ENCODE measurements at places on chromosomes 1 and 21. TPM values are rescaled to one million over a fixed set of nuclear protein-coding genes. Genes with fewer than 3 reads are reported as not detected.

TMPRSS2 gene
- total RNA-seq: not detected

COL11A1 gene
- total RNA-seq: not detected

RUNX3 gene
- 1.8 TPM for total RNA-seq

HTR6 gene
- not detected for total RNA-seq

SYT14 gene
- not detected for total RNA-seq

CHRM3 gene
- total RNA-seq: 0.85 TPM

CD1E gene
- 0.29 TPM for total RNA-seq

LRRC7 gene
- 0.91 TPM for total RNA-seq

RBM8A gene
- 74.3 TPM for total RNA-seq

- no peak for DNase-seq
Measured at GRCh38 chr1:95013950-95014574, 58.7 kb downstream of the ALG14 start.

DNA sequence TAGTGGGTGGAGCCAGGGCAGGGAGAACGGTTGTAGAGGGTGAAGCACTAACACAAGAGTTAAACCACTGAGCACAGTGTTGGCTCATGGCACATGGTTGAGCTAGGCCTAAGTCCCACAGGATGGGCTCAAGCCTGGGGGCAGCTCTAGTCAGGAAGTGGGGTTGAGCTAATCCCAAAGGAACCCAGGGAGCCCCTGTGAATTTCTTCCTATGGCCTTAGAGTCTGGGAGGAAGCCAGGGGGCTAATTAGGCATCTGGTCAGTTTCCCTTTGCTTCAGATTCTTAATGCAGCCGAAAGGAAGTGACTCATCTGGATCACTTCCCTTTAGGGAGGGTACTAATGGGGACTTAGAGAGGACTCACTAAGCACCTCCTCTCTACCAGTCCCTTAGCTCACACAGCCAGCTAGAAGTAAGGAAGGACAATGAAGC is 10.1 kb downstream of the CFAP45 start:
- peak; percentile 60 for DNase-seq

- DNase-seq: no peak
Measured at GRCh38 chr1:222732216-222733159, 4.5 kb upstream of the FAM177B start.

GRCh38 chr1:113982949-113983348 is 3.7 kb downstream of the OLFML3 start:
- DNase-seq: no peak

- peak; percentile 27 for DNase-seq
Measured at GRCh38 chr1:228006034-228006785, 588 bp upstream of the WNT3A start.

DNA sequence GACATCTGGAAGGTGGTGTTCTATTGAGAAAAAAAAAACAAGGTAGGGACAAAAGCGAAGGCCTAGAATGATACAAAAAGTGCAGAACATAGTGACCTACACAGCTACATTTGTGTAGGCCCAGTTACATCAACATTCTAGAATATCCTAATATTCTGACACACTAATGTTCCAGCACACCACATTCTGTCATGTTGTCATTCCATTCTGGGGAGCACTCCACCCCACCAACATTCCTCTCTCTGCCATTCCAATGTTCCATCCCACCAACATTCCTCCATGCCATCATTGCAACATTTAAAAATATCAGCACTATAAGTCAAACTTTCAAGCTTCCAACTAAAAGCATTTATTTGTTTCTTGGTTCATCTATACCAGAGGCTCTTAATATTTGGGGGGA is 28.5 kb downstream of the COA7 start:
- DNase-seq: no peak

- no peak for DNase-seq
Measured at GRCh38 chr1:15308621-15309027, 61.6 kb downstream of the FHAD1 start.

DNA sequence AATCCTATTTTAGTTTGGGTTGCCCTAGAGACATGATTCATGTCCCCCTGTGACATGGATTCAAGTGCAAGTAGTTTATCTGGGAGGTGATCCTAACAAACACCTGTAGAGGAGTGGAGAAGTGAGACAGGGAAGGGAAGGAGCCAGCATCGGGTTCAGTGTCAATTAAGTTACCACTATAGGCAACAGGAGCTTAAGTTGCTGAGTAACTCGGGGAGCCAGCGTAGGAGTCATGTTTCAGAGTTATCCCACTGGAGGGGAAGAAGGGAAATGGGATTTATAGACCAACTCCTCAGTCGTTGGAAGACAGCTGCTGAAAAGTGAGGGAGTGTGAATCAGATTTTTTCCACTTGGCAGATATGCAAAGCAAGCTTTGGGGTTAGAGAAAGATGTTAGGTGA is 54.9 kb downstream of the SLC30A7 start:
- no peak for DNase-seq

DNA sequence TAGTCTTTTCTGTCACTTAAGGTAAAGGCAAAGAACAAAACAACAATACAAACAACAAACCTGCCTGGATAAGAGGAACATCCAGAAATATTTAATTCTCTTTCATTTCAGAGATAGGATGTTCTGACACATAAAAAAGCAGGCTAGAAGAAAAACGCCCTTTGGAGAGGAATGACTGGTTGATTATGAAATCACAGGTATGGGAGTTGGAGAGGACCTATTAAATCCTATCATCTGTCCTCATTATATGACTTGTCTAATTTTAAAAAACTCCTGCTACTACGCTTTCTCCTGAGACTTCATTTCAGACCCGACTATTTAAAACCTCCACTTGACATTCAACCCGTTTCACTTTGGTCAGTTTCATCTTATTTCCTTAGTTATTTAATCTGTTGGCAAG is 54.1 kb downstream of the TMPRSS15 start:
- no peak for DNase-seq

- peak; percentile 33 for DNase-seq
Measured at GRCh38 chr1:150164224-150164623, 14.5 kb downstream of the PLEKHO1 start.

GRCh38 chr1:17944646-17945045 is 163.0 kb upstream of the IGSF21 start:
- DNase-seq: no peak

DNA sequence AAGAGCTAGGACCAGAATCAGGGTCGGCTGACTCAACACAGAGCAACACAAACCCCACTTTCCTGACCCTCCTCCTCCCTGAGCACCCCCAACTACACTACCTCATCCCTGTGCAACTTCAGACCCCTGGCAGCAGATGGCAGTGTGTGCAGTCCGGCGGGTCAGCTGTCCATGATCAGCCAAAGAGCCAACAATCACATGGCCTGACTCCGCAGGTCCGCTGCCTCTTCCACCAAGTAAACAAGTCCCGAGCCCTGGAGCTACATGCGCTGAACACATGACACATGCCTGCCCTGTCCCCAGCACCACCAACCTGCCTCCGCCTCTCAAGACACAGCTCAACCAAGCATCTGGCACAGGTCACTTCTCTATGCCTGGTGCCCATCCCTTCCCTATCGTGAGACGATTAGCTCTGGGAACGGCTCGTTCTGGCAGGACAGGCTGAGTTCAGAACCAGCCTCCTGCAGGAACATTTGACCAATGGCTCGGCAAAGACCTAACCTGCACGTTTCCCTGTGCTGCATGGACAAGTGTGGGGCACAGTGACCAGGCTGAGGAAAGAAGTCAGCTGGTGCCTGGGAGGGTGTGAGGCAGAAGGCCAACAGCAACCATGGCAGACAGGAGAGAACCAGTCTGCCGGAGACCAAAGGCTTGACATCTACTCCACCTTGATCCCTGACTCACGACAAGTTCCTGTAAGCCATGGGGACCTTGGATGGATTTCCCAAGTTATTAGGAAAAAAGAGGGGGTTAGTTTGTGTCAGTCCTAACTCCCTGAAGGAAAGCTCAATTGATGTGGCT is 60.3 kb downstream of the CD46 start:
- DNase-seq: peak; percentile 84

DNA sequence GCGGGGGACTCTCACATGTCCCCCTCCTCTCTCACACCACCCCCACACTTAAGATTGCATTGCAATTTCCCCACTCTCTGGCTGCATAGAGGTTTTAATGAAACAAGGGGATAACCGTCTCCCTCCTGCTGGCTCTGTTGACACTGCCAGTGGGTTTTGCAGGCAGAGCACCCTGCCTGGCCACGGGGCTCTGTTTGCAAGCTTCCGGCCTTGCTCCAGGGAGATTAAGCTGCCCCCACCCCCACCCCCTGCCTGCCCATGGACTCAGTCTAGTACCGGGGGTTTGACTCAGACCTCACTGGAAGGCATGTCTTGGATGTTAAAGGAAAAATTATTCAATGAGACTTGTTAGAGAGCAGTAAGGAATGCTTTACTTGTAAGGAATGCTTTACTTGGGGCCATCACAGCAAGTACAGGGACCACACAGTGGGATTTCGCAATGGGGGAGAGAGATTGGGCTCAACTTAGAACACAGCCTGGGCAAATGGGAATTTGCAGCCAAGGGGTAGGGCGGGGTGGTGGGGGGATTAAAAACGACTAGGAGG is 101.0 kb downstream of the AJAP1 start:
- no peak for DNase-seq

- no peak for DNase-seq
Measured at GRCh38 chr1:3359351-3359750, 95.1 kb upstream of the ARHGEF16 start.

GRCh38 chr1:147167365-147167764 is 4.9 kb downstream of the PRKAB2 start:
- DNase-seq: no peak

GRCh38 chr1:193042766-193043691 is 16.1 kb downstream of the UCHL5 start:
- DNase-seq: no peak

DNA sequence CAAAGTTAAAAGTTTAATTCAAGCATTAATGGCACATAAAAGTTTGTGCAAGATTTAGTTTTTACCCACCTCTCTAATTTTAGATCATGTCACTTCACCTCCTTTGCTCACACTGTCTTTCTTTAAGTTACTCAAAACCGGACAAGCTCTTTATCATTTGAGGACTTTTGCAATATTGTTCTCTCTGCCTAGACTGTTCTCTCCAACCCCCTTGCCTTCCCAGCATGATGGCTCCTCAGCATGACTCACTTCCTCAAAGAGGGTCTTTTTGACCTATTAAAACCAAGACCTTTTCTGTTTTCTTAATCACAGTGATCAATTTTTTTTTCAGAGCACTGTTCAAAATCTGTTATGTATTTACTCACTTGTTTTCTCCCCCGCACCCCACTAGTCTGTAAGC is 61.3 kb downstream of the XKR8 start:
- no peak for DNase-seq

- DNase-seq: no peak
Measured at GRCh38 chr1:178075333-178075732, 18.6 kb upstream of the RASAL2 start.

GRCh38 chr1:192951691-192952460 is 107.3 kb downstream of the UCHL5 start:
- DNase-seq: no peak

DNA sequence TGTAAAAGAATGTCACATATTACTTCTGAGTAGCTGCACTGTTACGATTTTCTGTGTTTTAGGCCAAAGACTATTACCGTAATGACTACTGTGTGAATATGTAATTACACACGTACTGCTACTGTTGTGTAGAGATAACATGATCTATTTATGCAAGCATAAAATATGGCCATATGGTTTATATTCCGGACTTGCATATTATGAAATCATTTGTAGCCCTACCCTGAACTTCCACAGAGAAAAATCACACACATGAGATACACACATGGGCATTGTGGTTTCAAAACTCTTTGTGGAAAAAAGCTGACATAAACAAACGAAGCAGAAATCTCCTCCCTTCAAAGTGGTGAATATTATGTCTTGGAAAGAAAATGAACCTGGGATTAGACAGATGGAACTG is 373.0 kb upstream of the ADAMTS5 start:
- no peak for DNase-seq

DNA sequence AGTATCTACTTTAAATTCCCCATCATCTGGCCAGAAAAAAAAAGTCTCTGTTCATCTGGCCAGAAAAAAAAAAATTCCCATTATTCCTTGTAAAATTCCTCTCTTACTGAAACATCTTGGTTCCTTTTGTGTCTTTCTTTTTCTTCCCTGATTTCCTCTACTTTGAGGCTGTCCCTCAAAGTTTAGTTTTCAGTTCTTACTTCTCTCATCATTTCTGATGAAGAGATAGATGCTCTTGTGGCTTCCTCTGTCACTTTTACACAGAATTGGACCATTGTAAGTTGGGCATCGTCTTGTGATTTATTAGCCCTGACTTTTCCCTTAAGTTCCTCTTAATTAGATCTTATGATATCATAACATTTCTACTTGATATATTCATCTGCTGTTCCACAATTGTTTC is 6.5 kb downstream of the SOAT1 start:
- no peak for DNase-seq

- DNase-seq: no peak
Measured at GRCh38 chr1:116338400-116338799, 34.6 kb upstream of the ATP1A1 start.

GRCh38 chr1:8145545-8146202 is 119.6 kb upstream of the ERRFI1 start:
- DNase-seq: no peak

DNA sequence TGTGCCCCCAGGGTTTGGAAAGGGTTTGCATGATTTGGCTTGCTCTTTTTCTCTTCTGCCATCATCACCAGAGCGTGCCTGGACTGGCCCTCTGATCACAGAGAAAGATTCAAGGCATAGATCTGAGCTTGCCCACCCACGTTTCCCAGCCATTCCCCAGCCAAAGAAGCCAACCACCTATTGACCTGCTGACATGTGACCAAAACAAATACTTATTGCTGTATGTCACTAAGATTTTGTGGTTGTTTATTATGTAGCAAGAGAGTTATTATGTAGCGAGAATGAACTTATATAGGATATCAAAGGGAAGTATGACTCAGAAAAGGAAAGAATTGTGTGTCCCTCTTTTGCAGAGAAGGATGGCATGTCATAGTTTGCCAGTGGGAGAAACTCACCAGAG is 59.9 kb downstream of the UBE2U start:
- DNase-seq: no peak

DNA sequence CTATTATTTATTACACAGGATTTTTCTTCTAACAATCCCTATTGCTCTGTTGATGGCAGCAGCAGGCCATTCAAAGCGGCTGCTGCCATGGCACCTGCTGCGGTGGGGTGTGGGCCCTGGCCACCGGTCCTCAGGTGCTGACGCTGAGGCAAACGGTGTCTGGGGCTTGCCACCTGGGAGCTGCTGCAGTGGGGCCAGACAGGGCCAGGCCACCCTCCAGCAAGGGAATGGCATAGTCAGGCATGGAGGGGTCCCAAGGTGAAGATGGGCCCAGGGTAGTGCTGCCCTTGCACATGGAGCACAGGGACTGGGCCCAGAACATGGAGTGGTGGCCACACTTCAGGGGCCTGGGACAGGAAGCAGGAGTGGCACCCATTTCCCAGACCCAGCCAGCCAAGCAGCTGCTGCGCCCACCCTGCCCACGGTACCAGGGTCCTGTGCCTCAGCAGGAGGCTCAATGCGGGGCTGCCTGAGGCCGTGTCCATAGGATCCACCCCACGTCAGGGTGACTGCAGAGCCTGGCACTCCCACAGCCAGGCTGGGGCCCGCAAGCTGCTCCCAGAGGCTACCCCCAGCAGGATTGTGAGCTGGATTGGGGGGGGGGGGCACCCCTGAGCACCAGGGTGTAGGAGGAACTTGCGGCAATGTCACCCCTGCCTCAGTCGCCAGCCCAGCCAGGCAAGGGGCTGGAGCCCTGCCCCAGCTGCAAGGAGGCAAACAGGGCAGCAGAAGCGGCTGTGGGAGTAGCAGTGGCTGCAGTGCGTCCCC is 53.9 kb upstream of the KRTAP11-1 start:
- DNase-seq: no peak

All from right cardiac atrium (tissue), 5 donors.